ENCODE measurements at places on chromosomes 2 and 18.

DNA sequence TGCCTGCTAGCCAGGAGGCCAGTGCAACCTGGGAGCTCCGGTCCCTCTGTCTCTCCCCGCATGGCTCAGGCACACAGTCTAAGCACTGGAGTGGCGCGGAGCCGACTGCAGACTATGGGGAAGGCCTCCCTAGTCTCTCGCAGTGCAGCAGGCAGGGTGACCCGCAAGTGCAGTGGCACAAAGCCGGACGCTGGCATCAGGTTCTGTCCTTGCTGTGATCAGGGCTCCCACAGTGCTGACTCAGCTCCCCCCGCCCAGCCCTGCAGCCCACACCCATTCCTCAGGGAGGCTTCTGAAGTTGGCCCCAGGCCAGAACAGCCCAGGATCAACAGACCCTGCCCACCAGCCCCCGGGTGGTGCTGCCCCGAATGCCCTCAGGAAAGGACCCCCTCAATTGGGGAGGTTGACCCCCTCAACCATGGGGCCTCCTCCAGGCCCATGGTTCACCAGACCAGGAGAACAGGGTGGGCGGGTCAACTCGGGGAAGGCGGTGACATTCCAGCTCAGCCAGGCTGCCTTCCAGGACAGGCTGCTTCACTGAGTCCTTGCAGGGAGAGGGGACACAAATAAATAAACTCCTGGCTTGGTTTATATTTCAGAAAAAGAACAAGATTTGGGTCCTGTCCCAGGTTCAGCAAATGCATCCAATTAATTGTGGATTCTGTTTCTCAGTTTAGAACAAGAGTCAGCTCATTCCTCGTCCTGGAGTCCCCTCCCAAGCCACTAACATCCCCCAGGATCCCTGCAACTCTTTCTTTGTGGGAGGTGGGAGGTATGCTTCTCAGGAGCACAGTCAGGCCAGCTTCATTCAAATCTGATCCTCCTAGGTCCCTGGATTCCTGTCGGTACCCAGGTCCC, 12.2 kb downstream of the BIN1 start:
- DNase-seq: no peak

GRCh38 chr2:220442012-220442411, 814.6 kb downstream of the SLC4A3 start:
- DNase-seq: no peak

DNA sequence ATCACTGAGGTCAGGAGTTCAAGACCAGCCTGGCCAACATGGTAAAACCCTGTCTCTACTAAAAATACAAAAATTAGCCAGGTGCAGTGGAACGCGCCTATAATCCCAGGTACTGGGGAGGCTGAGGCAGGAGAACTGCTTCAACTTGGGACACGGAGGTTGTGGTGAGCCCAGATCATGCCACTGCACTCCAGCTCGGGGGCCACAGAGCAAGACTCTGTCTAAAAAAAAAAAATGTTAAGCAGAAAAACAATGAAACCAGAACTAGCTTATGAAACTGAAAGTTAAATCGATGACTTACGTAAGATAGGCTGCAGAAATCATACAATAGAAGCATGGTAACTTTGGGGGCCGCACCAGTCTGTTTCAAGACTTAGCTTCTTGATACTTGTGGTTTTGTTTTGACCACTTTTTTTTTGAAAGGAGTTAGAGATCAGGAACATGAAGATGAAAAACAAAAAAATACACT, 6.2 kb upstream of the GPR155 start:
- peak; percentile 29 for DNase-seq

GRCh38 chr18:8849696-8850095, 144.3 kb downstream of the MTCL1 start:
- DNase-seq: no peak

DNA sequence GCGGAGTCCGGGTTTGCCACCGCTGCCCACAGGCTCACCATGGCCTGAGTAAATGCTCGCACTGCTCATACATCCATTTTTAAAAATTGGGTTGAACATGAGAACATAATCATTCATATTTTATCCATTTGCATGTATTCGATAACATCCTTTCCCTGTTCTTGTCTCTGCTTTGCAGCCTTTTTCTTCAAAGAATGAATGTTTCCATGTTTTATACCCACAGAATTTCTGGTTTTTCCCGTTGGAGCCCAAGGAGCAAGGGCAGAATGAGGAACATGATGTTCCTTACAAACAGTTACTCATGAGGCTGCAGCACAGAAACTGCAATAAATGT, 146.5 kb downstream of the CCDC74A start:
- DNase-seq: no peak

DNA sequence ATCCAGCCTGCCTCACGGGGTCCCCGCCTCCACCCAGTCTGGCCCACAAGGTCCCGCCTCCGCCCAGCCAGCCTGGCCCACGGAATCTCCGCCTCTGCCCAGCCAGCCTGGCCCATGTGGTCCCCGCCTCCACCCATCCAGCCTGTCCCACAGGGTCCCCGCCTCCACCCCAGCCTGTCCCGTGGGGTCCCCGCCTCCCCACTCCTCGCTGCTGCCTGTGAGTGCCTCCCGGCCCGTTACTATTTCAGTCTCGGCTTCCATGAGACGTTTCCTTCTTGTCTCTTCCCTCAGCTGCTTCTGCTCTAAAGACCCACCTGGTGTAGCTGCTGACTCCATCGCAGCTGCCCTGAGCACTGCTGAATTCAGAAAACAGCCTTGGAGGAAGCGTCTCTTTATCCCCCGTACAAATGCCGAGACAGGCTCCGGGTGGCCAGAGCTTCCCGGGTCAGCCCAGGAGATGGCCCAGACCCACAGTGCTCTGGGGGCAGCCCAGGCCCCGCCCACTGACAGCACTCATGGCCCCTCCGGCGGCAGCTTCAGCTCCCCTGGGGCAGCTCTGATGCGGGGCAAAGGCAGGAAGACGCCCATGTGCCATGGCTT, 69.8 kb downstream of the NFATC1 start:
- DNase-seq: peak; percentile 67

DNA sequence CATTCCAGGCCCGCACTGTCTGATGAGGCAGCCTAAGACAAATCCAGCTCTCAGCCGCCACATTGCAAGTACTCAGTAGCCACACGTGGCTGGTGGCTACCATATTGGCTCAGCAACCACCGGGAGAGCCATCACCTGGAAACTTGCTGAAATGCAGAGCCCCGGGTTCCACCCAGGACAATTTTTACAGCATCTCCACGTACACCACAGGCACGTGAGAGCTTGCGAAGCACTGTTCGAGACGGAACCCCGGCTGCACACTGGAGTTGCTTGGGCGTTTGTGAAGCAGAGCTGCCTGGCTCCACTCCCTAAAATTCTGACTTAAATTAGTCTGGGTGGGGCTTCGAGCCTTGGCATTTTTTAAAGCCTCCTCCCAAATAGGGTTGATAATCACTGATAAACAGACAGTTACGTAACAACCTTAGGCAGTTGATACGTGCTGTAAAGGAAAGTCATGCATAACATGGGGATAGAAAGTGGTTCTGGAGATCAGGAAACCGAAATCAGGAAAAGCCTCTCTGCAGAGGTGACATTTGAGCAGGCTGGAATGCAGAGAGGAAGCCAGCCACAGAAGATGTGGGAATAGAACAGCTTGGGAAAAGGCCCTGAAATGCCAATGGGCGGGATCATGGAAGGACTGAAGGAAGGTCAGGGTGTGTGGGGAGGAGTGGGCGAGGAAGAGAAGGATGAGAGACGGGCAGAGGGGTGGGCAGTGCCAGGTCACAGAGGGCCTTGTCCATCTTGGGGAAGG, 6.2 kb downstream of the ASAP2 start:
- no peak for DNase-seq

DNA sequence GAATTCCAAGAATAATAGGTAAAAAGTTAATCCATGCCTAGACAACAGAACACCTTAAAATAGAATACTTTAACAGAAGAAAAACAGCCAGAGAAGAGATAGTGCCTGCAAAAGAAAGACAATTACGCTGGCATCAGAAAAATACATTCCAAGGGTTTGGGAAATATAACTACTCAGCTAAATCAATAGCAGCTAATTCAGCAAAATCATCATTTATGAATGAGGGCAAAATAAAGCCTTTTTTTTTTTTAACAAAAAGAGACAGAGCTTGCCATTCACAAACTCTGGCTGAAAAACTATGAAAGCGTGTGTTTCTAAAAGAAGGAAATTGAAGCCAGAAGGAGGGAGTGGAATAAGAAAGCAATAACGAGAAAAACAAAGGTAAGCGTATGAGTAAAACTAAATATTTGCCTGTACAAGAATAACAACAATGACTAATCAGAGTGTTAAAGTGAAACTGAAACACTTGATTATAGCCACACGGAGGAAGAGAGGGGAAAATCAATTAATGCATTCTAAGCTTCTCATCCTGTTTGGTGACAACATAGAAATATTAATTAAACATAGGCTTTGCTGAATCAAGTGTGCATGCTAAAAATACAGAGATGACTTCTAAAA, 90.2 kb downstream of the EHD3 start:
- DNase-seq: no peak

DNA sequence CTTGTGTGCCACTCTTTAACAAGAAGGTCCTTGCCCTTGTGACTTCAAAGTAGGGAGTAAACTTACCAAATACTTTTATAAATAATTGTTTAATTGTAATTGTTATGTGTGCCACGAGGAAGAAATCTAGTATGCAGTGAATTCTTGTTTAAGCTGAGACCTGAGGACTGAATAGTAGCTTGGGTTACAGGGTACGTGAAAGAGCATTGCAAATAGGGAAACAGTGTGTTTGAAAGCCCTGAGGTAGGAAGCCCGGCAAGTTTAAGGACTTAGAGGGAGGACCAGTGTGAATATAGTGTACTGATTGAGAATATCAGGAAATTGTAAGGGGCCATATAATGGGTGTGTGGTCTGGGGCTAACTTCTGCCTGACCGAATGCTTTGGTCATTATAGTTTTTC, 26.2 kb downstream of the PHLPP1 start:
- DNase-seq: no peak

DNA sequence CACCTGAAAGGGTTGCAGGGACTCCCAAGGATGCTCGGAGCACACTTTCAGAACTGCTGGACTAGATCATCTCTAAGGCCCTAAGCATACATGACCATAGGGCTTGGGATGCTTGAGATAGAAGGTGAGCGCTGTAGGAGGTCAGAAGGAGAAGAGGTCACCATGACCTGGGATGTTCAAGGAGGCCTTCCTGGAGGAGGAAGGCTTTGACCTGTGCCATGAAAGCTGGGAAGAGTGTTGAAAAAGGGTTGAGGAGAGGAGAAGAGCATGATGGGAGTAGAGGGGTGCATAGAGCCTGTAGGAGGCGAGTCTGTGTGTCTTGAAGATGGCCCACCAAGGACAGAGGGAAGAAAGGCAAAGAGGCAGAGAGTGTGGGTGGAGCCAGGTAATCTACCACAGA, 222.4 kb downstream of the LOXHD1 start:
- DNase-seq: no peak

DNA sequence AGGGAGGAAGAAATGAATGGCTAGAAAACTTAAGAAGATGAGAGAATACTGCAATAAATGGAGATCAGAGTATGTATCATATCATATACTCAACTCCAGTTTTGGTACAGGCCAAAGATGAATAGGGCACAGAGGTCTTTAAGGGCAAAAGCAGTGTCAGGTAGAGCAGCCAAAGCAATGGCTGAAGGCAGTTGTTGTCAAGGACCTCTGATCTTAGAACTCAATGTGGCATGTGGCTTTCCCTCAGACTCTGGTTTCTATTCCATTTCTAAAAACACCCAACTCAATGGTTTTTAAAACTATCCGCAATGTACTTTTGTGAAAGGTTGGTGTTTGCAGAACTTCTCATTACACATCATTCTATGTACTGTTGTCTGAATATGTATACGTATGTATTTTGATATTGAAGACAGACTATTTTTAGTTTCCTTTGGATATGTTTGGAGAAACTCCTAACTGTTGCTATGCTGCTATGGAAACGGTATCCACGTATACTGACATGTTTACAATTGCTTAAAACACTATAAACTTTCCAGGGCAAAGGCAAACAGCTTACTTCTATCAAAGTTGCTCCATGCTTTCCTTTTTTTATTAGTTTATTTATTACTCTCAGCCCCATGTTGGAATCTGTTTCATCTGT, 58.1 kb upstream of the PELI1 start:
- no peak for DNase-seq

DNA sequence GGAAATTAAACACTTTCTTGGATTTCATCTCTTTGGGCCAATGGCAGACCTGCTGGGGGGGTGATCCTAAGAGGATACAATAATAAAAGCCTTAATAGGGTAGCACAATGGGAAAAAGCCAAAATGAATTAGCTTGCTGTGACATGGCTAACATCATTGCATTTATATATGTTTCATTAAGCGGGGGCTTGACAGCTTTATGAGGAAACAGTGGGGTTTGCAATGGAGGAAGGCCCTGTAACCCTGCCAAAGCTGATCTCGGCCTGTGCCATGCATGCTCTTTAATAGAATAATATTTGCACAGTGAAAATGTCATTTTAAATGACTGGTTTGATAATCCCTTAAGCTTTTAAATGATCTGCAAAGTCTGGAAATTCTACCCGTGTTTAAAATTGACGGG, 291.5 kb downstream of the SLC4A3 start:
- no peak for DNase-seq

DNA sequence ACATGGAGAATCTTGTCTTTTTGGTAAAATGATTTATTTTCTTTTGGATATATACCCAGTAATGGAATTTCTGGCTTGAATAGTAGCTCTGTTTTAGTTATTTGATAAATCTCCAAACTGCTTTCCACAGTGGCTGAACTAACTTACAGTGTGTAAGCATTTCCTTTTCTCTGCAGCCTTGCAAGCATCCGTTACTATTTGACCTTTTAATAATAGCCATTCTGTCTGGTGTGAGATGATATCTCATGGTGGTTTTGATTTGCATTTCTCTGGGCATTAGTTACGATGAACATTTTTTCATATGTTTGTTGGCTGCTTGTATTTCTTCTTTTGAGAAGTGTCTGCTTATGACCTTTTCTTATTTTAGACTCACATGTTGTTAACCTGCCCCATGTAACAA, 190.2 kb downstream of the GALR1 start:
- DNase-seq: no peak

GRCh38 chr2:118094503-118094902, 6.2 kb downstream of the INSIG2 start:
- no peak for DNase-seq

GRCh38 chr2:86068136-86068588, 37.5 kb downstream of the POLR1A start:
- no peak for DNase-seq

All from GM12892 (cell line).